ENCODE measurements at places on chromosomes 7 and 10.
A peak's percentile ranks its signal among the peaks of the same experiment; 100 is the strongest.

GRCh38 chr7:142200206-142200605 lies 57.7 kb downstream of the PRSS58 start:
- no peak for DNase-seq

DNA sequence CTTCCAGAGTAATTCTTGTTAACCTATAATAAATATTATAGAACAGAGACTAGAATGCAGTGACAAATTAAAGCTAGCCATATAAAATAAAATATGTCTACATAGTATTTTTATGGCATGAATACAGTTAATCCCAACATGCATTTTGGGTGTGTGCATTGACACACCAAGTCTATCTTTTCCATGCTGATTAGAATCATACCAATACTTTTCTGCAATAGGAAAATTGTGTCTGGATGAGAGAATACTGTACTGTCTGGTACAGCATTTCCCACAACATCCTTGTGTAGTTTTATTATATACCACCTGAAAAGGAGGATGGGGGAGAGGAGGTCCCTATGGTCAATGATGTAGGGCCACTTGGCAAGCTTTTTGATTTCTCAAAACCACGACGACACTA lies 100.3 kb downstream of the ARHGAP21 start:
- no peak for DNase-seq

DNA sequence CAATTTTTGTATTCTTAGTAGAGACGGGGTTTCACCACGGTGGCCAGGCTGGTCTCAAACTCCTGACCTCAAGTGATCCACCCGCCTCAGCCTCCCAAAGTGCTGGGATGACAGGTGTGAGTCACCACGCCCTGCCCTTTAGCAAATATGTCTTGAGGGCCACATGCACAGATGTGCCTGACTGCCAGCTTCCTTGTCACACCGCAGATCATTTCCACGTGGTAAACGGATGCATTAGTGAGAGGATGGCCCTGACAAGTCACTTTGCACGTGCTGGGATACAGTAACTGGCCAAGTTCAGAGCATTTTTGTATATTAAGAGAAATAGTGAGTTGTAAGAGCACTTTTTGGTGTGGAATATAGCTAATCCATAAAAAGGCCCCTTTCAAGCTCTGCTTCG lies 44.3 kb upstream of the FAM180A start:
- no peak for DNase-seq

DNA sequence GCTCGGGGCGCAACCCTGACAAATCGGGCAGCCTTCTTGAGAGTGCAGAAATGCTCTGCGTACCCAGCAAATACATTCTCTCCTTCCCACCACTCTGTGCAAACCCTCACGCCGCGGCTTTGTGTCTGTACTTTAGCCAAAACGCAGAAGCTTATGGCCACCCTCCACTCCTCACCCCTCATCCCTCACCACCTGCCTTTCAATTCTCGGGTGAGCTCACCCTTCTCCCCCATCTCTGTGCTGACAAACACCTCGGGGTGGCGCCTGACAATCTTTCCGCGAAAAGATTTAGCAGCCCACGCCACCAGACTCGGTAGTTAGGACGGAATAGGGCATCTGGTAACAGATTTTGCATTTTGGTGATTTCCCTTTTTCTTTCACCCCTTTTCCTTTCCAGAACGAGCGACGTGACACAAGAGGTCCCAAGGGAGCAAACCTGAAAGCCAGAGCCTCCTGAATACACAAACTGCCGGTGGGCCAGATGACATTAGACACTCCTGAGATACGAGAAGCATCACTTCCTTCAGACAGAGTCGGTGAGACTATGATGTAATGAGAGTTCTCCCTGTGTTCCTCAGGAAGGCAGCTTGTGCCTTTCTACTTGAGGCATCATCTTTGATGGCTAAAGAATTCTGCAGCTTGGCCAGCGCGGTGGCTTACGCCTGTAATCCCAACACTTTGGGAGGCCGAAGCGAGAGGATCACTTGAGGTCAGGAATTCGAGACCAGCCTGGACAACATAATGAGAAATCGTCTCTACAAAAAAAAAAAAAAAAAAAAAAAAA lies 671 bp upstream of the ATAD1 start:
- peak; percentile 55 for DNase-seq

DNA sequence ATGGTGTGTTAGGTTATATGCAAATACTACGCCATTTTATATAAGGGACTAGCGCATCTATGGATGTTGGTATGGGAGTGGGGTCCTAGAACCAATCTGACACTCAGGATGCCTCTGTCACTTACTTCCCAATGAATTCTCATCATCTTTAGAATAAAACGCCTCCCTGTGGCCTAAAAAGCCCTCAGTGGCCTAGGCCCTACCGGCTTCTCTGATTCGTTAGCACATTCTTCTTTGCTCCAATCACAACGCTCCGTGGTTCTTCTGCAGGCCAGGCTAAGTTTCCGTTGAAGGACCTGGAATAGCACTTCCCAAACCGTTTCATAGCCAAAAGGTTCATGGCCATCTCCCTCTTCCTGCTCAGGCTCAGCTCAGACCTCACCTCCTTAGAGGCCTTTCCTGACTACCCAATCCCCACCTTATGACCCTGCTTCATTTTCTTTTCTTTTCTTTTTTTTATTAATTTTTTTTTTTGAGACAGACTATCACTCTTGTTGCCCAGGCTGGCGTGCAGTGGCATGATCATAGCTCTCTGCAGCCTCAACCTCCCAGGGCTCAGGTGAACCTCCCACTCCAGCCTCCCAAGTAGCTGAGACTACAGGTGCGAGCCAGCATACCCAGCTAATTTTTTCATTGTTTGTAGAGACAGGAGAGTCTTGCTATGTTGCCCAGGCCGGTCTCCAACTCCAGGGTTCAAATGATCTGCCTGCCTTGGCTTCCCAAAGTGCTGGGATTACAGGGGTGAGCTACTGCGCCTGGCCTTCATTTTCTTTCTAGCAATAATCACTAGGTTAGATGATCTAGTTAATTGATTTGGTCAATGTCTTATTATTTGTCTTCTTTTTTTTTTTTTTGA lies 24.5 kb upstream of the YWHAG start:
- no peak for DNase-seq

DNA sequence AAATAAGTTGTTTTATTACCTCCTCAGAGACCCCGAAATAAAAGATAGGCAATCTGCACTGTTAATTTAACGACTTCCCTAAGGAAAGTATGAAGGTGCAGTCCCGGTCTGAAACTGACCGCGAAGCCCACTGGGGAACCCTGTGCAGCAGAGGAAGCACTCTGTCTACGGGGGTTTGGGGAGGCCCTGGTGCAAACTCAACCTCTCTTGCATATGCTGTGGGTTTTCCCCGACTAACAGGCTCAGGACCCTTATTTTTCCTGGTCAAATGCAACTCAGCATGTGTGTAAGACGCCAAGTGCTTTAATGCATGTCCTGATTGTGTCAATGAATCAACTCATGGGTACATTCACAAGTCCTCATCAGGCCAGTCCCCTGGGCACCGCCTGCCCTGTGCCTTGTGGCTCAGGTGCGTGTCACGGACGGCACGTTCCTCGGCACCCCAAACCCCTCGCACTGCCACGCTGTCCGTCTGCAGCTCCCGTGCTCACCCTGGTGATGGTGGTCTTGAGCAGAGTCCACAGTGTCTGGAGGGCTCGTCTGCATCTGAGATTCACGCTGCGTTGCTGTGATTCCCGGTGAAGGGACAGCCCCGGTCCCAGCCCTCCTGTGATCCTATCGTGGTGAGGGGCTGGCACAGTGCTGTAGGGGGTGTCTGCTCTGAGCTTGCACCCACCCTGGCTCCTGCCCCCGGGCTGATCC lies 33.8 kb downstream of the JAKMIP3 start:
- no peak for DNase-seq

DNA sequence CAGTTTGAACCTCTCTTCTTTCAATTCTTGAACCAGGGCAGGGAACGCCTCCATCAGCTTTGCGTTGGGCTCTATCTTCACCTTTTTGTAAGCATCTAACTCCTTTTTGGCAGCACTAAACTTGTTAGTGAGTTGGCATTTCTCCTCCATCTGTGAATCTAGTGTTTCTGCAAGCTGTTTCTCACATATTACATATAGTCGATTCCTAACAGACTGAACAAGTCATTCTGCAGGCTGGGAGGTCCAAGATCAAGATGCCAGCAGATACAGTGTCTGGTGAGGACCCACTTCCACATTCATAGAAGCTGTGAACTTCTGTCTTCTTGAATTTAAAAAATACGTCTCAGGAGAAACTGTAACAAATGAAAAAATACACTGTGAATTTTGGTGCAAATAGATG lies 539.7 kb downstream of the ANKRD7 start:
- DNase-seq: no peak

- no peak for DNase-seq
Observed at GRCh38 chr7:45162943-45163691, 5.5 kb downstream of the RAMP3 start.

DNA sequence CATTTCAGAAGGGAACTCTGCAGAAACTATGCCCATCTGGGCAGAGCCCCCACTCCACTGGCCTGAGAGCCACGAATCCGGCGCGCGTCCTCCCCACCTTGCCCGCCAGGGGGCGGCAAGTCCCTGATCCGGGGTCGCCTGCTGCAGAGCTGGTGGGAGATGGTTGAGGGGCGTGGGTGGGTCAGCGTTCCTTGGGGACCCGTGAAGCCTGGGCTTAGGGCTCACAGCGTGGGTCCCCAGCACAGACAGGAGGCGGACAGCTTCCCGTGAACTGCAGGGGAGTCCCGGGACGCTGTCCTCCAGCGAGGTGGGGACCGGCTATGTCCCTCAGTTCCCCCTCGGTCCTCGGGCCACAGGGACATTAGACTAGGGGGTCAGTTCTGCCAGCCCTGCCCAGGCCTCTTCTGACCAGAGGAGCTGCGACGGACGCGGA lies 585 bp upstream of the POP7 start:
- DNase-seq: peak; percentile 80

GRCh38 chr10:103768345-103768744 lies 87.0 kb downstream of the SH3PXD2A start:
- DNase-seq: no peak

GRCh38 chr10:99540306-99540656 lies 7.5 kb downstream of the NKX2-3 start:
- DNase-seq: no peak

GRCh38 chr7:92368741-92369140 lies 78.5 kb upstream of the GATAD1 start:
- DNase-seq: no peak

DNA sequence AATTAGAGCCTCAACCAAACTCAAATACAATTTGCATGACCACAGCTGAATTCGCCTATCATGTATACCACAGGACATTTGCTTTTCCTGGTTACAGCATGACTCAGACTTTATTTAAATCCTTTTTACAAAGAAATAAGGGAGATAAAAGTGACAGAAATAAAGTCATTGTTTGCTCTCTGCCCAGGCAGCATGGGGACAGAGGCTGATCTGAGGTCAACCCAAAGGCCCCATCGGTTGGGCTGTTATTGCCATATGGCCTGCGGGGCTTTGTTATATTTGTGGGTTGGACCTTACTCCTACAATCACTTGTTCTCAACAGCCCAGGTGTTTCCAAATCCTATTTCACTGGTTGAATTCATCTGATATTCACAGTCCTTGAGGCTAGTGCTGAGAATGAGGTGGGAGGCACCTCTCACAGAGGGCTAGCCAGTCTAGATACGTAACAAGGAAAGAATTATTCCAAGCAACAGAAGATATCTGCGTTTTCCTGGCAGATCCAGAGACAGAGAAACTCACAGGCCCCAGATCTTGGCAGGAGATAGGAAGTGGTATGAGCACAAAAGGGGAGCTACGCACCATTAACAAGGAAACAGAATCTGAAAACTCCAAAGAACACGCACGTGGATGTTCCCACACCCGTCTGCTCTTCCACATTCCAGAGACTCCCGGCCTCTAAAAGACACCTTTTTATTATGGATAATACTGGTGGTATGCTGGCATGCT lies 117.3 kb downstream of the HIPK2 start:
- no peak for DNase-seq

- no peak for DNase-seq
Observed at GRCh38 chr7:42483886-42484285, 246.9 kb upstream of the GLI3 start.

- DNase-seq: no peak
Observed at GRCh38 chr10:79985481-79986072, 36.7 kb upstream of the SFTPD start.

DNA sequence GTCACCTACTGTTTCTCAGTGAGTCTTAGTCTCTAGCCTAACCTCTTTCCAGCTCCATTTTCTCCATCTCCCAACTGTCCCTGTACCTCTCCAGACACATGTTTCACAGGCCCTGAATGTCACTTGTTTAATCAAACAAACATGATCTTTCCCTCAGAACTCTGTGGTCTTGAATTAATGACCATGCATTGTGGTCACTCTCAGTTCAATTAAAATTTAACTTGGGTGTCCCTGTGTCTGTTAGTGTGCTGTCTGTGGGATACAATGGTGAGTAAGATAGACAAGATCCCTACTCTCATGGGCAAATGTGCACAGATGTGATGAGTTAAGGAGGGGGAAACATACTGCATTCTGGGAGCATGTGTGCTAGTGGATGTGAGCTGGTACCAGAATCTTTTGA lies 65.0 kb downstream of the RBM33 start:
- no peak for DNase-seq

GRCh38 chr10:30114881-30115625 lies 55.7 kb upstream of the JCAD start:
- DNase-seq: no peak

- DNase-seq: no peak
Observed at GRCh38 chr7:81301815-81302214, 383.0 kb upstream of the SEMA3C start.

GRCh38 chr10:131249238-131249954 lies 62.1 kb downstream of the TCERG1L start:
- DNase-seq: no peak

DNA sequence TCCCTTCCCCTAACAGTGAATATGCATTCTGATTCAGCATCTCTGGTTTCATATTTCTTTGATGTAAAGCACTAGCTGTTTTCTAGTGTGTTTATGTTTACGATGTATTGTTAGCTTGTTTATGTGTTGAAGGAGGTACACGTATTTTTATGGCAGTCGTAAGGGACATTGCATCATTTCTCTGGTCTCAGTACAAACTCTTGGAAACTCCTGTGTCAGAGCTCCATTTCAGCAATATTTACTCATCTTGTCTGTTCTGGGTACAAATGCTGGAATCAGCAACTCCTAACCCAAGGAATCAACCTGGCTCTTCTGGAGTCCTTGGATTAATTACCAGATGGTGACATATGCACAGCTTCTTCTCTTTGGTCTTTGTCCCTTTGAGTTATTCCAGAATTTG lies 270.0 kb upstream of the PLXDC2 start:
- no peak for DNase-seq

DNA sequence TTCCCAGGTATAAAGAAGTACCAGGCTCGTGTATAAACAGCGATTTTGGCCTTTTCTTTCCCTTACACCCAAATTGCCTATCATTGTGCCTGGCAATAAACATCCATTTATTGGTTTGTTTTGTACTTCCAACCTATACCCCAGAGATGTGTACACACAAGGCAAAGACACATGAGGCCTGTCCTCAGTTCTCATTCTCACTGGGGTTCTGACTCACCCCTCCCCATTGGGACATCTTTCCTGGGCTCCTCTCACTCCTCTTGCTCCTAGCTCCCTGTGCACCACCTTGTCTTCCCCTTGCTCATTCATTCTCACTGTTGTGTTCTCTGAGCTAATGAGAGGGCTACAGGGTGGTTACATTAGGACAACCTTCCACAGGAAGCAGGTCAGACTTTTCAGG lies 240.7 kb downstream of the ANK3 start:
- no peak for DNase-seq
